ENCODE measurements at places on chromosomes 5 and 9. TPM values are rescaled to one million over a fixed set of nuclear protein-coding genes. Genes with fewer than 3 reads are reported as not detected.

DNA sequence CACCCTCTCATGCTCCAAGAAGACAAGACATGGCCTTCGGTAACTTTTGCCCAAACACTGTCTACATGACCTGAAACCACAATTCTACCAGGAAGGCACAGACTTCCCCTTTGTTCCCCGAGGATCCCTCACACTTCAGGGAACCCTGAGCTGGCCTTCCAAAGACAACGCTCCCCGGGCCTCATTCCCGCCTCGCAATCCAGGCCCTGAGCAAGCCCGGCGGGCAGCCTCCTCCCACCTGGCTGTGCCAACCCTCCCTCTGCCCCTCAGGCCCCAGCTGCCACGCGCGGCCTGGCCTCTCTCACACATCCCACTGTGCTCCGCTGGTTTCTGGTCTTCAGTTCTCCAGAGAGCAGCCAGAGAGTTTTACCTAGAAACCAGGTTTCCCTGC, 7.3 kb downstream of the QSOX2 start:
- no peak overlapping the region for H3K4me3 ChIP-seq
- H3K27ac ChIP-seq, result no peak overlapping the region
- H3K36me3 ChIP-seq, result peaks cover 3% of the 10 kb centered on the region
- DNase-seq, result no peak
- peaks cover 18% of the 10 kb centered on the region for H3K4me1 ChIP-seq
- H3K27me3 ChIP-seq, result no peaks in the 10 kb centered on the region

- H3K4me3 ChIP-seq, result no peak overlapping the region
- peaks cover 13% of the 10 kb centered on the region for H3K27me3 ChIP-seq
- H3K27ac ChIP-seq, result no peak overlapping the region
- H3K36me3 ChIP-seq, result no peaks in the 10 kb centered on the region
Observed at GRCh38 chr5:174337276-174338184, 292.0 kb downstream of the NSG2 start.

DNA sequence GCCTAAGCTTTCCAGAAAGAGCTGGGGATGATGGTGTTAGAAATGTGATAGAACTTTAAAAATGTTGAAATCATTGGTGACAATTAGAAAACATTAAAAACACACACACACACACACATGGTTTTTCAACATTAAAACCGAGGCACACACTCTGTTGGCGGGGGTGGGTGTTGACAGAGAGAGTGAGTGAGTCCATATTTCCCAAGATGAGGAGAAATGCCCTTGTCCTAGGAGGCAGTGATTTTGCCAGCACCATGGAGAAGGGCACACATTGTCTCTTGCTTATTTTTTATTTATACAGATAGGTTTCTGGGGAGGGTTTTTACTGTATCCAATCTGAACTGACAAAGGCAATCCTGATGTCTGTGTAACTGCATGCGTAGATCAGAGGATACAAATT, 152.5 kb downstream of the INSYN2B start:
- H3K27ac ChIP-seq, result no peak overlapping the region
- H3K36me3 ChIP-seq, result peaks cover 12% of the 10 kb centered on the region
- H3K27me3 ChIP-seq, result no peaks in the 10 kb centered on the region
- H3K4me3 ChIP-seq, result no peak overlapping the region

- H3K27ac ChIP-seq, result no peak overlapping the region
- no peaks in the 10 kb centered on the region for H3K36me3 ChIP-seq
- no peak overlapping the region for H3K4me3 ChIP-seq
- no peak for DNase-seq
Observed at GRCh38 chr9:118336250-118336942, 632.2 kb downstream of the TLR4 start.

DNA sequence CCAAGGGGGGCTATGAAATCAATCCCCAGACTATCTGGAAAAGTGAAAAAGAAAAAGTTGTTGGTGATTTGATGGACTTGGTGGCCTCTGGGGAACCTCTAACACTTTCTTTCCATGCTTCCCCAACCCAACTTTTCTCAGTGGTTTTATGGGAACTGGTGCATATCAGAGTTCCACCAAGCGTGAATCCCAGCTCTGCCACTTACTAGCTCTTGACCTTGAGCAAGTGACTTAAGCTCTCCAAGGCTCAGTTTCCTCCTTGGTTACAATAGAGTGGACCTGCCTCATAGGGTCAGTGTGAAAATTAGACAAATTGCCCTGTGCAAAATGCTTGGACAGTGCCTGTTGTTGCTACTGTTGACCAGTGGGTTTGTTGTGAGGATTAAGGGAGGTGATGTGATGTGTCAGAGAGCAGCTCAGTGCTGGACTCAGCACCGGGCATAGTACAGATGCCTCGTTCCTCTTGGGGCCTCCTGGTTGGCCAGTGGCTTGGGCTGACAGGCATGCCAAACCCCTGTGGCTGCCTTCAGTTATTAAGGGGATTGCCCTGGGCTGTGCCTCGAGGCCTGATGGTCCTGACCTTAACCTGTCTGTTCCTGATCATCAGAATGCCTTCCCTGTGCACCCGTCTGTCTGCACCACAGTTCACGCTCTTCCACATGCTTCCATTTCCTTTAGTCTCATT, 49.3 kb downstream of the COL15A1 start:
- peaks cover 20% of the 10 kb centered on the region for H3K27me3 ChIP-seq
- H3K27ac ChIP-seq, result no peak overlapping the region
- H3K4me1 ChIP-seq, result peaks cover 12% of the 10 kb centered on the region
- no peak overlapping the region for H3K4me3 ChIP-seq

DNA sequence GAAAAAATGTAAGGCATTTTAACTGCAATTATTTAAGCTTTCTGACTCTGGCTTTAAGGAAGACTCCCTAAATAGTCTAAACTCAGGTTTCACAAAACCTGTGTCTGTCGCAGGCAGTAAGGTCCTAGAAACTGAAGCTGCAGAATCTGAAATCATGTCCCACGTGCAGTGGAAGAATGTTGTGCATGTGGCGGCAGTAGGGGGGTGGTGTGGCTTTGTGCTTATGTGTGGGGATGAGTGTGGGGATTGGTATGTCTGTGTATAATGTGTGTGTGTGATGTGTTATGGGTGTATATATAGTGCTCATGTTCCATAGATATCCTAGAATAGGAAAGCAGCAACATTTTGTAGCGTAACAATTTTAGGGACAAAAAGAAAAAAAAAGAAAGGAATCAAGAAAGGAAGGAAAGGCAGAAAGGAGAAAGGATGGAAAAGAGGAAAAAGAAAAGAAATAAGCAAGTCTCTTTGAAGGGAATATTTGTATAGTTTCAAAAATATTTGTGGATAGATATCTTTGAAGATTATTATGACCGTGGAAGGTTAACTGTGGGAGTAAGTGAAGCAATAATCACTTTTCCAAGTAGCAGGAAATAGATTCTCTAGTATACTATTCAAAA, 6.6 kb downstream of the ANKDD1B start:
- H3K4me1 ChIP-seq, result peaks cover 6% of the 10 kb centered on the region
- no peaks in the 10 kb centered on the region for H3K27me3 ChIP-seq
- no peaks in the 10 kb centered on the region for H3K36me3 ChIP-seq
- no peak for DNase-seq

- peaks cover 2% of the 10 kb centered on the region for H3K27me3 ChIP-seq
- H3K36me3 ChIP-seq, result no peaks in the 10 kb centered on the region
- no peak overlapping the region for H3K27ac ChIP-seq
- peaks cover 3% of the 10 kb centered on the region for H3K4me1 ChIP-seq
Observed at GRCh38 chr9:33210006-33210715, 29.8 kb upstream of the SPINK4 start.

DNA sequence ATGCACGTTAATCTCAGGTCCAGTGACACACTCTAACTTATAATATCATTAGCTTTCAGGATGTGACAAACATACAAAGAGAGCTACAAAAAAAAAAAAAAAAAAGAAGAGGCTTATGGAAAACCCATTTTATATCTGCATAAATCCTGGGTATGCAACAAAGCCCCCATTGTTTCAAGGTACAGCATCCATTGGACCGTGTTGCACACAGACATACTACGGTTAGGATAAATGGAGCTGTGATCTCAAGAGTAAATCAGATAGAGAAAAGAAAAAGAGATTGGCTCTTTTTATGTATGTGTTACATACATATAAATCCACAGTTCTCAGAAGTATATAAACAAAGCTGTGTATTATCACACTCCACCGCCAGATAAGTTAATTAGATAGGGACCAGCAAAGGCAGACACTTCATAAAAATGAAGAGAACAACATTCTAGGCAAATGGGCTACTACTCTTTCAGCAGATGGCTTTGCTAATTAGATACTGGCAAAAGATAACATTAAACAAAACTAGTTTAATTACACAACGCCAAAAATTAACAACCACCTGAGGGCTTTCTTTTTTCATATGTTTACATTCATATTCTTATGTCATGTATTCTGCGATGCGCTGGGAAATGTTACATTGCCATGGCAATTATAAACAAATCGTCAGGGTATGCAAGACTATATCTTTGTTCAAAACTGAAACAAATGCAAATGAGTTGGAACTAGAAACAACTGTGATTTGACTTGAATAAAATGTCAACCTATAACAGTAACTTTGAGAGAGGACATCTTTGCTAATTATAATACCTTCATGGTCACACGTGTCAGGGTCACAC, 304.2 kb downstream of the SEMA5A start:
- DNase-seq, result no peak
- H3K27me3 ChIP-seq, result no peaks in the 10 kb centered on the region
- H3K4me3 ChIP-seq, result no peak overlapping the region
- H3K4me1 ChIP-seq, result no peaks in the 10 kb centered on the region
- H3K36me3 ChIP-seq, result no peaks in the 10 kb centered on the region

DNA sequence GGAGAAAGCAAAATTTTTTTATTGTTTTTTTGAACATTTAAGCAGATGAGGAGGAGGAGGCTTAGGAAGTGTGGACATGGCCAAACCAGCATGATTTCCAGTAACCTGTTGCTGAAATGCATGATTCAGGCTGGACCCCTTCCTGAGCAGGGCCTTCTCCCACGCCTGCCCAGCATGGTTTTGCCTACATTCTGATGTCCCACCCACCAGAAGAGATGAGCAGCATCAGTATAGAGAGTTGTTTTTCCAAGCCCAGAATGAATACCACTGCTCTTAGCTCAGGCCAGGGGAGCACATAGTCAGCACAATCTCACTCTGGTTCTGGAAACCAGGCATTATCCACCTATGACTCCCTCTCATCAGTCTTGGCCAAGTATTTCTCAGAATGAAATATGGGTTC, 90.1 kb downstream of the PAPPA start:
- no peaks in the 10 kb centered on the region for H3K27me3 ChIP-seq
- no peak for DNase-seq
- H3K4me1 ChIP-seq, result no peaks in the 10 kb centered on the region
- no peak overlapping the region for H3K4me3 ChIP-seq
- H3K27ac ChIP-seq, result no peak overlapping the region

DNA sequence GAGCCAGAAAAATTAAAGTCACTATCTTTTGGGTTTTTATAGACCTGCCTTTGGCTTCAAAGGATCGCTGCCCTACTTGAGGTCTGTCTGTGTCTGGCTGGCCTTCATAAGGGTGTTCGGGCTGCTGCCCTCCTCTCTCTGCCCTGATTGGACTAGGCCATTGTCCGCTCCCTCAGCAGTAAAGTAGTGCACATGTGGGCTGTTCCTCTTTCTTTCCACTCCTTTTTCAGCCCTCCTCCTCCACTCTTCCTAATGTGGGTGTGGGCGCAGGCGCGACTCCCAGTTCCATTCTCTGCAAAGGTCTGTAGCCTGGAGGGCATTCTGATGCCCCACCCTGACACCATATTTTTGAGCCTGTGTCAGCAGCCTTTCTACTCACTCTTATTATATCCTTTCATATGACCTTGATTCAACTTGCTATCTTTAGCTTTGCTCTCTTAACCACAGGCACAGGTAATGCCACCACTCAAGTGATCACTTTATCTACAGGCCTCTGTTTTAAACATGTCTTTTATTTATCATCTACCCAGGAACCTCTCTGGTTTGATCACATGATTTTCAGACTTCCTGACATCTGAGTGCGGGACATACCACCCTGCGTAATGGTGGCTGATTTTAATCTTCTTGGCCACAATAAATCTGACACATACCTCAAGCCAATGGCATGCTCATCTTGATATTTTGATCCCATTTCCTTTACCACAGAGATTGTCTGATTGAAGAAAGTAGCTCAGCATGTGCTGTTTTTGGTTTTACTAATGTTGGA, 144.5 kb downstream of the AOPEP start:
- H3K27me3 ChIP-seq, result peaks cover 14% of the 10 kb centered on the region
- peaks cover 17% of the 10 kb centered on the region for H3K36me3 ChIP-seq
- peak; percentile 69 for DNase-seq
- H3K27ac ChIP-seq, result peak overlapping the region; percentile 73
- H3K4me1 ChIP-seq, result peaks cover 37% of the 10 kb centered on the region

DNA sequence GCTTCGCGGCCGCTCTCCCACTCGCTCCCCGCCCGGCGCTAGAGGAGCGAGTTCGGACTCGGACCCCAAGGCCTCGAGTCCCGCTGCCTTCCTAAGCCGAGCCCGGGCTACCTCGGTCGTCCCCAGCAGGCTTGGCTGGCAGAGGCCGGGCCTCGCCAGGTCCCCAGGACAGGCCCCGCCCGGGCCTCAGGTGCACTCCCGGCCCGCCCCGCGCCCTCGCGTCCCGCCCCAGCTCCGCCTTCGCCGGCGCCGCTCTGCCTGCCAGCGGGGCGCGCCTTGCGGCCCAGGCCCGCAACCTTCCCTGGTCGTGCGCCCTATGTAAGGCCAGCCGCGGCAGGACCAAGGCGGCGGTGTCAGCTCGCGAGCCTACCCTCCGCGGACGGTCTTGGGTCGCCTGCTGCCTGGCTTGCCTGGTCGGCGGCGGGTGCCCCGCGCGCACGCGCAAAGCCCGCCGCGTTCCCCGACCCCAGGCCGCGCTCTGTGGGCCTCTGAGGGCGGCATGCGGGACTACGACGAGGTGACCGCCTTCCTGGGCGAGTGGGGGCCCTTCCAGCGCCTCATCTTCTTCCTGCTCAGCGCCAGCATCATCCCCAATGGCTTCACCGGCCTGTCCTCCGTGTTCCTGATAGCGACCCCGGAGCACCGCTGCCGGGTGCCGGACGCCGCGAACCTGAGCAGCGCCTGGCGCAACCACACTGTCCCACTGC, at the start of gene SLC22A5:
TSS of gene SLC22A5 (plus strand) at position 237 of the 707 bp plus-strand sequence. CDS start at position 500, 263 bp downstream.
- H3K4me3 ChIP-seq, result peak within 1 kb of the TSS; percentile 75
- no peaks in the 10 kb centered on the region for H3K36me3 ChIP-seq
- H3K27me3 ChIP-seq, result no peaks in the 10 kb centered on the region
- DNase-seq, result peak; percentile 73
- peaks cover 20% of the 10 kb centered on the region for H3K4me1 ChIP-seq
- peak within 1 kb of the TSS; percentile 52 for H3K27ac ChIP-seq

GRCh38 chr5:40675396-40676133, 4.2 kb upstream of the PTGER4 start:
- DNase-seq, result peak; percentile 63
- no peaks in the 10 kb centered on the region for H3K27me3 ChIP-seq
- peaks cover 5% of the 10 kb centered on the region for H3K36me3 ChIP-seq

Gene WDR38
- total RNA-seq, result not detected

Gene RUSC2
- 0.99 TPM for total RNA-seq

Gene PRELID1
- 173 TPM for total RNA-seq

Gene COL27A1
- total RNA-seq, result 0.30 TPM

Gene ADRA1B
- not detected for total RNA-seq

Gene PRUNE2
- 0.40 TPM for total RNA-seq

Gene PKD2L2
- 0.38 TPM for total RNA-seq

Gene SLC34A1
- 0.85 TPM for total RNA-seq

Gene CCDC192
- total RNA-seq, result not detected

Gene ROPN1L
- total RNA-seq, result 1.1 TPM

Gene PCDHGB5
- not detected for total RNA-seq
